Stimulated activated CD8-positive, alpha-beta memory T cell treated with anti-CD3 and anti-CD28 coated beads, Interleukin-2, amount 100 ng/mL, for 48 hours (primary cell): ENCODE measurements at places on chromosomes 5 and 9.
A peak's percentile ranks its signal among the peaks of the same experiment; 100 is the strongest.

- DNase-seq = no peak
Measured at GRCh38 chr9:22053178-22053577, 44.1 kb upstream of the CDKN2B start.

- DNase-seq = no peak
Measured at GRCh38 chr5:115875447-115875846, 33.7 kb downstream of the AP3S1 start.

GRCh38 chr5:157511651-157512644, 51.9 kb downstream of the NIPAL4 start:
- DNase-seq = no peak

GRCh38 chr5:169763376-169764017, 126.4 kb downstream of the DOCK2 start:
- no peak for DNase-seq

DNA sequence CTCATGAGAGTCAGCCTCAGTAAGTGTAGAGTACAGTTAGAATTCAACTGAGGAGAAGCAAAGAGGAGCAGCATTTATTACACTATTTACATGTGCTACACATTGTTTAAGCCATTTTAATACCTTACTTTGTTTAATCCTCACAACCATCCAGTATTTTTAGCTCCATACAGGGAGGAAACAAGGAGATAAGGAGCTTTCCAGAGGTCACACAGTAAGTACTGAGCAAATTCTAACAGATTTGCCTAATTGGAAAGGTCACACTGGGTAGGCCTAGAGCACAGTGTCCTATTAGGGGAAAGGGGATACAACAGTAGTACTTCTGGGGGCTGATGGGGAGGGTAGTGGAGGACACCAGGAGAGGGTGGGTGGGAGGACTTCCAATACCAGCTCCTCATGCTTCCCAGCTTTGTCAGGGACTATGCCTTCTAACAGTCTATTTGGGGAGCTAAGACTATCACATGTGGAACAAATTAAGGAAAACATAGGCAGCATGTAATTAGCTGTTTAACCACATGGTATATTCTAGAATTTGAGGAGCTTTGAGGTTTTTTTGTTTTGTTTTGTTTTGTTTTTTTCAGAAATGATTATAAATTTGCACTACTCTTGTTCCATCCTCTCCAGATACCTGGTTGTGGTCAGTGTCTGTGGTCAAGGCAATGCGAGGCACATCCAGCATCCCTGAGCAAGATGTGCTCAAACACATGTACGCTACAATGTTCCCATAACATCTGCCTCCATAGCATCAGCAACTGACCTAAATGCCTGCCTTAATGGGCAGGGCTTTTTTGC, 96.0 kb upstream of the SLC12A2 start:
- DNase-seq = no peak

- DNase-seq = no peak
Measured at GRCh38 chr5:99617335-99617734, 688.5 kb upstream of the CHD1 start.

DNA sequence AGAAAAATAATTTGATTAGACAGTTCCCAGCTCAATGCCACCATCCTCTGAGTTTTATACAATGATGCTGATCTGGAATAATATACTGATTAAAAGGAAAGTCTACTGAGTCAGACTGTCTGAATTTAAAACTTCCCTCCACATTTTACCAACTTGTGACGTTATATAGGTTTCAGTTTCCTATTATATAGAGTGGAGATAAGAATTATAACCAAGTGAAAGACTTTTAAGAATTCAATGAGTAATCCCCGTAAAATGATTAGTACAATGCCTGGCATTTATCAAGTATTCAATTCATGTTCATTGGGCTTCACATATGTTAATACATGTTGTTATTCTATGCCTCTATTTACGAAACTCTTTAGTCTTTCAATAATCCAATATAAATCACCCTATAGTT, 166.0 kb downstream of the CDH9 start:
- no peak for DNase-seq

GRCh38 chr9:5375091-5375490, 35.4 kb upstream of the RLN1 start:
- DNase-seq = peak; percentile 10

DNA sequence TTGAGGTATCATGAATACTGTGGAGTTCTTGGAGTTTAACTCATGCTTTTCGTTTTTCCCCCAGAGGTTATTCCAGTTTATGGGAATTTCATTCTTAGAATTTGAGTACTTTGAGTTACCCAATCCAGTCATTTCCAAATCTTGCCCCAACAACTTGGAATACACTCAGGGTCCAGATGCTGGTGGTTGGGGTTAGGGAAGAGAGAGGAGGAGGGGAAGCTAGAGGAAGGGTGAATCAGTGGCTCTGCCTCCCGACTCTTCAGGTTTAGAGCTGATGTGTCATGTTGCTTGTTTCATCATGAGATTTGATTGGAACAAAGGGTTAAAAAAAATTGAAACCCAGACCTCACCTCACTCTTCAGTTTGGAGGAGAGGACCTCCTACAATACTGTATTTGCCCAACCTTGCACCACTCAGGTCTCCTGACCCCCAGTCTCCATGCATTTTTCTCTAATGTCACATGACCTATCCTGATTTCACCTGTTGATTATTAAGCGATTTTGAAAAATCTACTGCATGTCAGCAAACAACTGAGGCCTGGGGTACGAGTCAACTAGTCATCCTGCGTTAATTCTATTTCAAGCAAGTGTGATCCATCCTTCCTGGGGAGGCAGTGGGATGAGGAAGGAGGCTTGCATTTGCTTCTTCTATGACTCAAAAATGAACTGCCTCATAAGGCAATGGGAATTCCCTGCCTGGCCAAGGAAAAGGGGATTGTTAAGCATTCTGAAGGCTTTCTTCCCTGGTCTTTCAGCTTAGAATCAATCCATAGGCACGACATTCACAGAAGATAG, 6.2 kb upstream of the SLC1A3 start:
- DNase-seq = no peak

- no peak for DNase-seq
Measured at GRCh38 chr5:92911293-92911692, 669.7 kb downstream of the NR2F1-AS1 start.

DNA sequence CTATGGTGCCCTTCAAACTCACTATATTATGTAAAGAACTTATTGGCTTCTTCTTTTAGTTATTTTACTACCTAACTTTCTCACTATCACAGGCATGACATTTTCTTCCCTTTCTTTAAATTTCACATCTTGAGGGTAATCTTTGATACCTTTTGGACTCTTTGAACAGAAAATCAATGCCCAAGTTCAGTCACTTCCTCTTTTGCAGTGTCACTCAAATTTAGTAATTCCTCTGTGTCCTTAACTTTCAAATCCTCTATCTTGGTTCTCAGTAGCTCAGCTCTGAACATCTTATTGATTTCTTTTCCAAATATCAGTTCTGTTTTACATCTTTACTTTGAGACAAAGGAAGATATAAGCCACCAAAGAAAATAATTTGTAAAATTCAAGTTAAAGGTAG, 25.5 kb downstream of the CNTLN start:
- DNase-seq = no peak

DNA sequence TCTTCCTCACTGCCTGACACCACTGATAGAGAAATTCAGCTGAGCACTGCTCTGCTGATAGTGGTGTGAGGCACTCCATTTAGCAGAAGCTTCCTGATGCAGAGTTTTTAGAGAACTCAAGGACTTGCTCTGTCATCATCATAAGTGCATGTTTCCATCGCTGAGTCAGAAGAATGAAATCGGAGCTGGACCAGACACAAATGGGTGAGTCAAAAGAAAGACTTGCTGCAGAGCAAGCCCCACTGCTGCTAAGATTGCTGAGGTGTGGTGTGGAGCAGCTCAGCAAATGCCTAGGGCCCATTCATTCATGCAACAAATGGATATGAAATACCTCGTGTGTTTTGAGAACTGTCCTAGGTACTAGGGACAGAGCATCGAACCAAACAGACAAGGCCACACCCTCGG, 410.2 kb upstream of the SLC30A5 start:
- DNase-seq = no peak

GRCh38 chr9:95005278-95006143, 279.0 kb downstream of the AOPEP start:
- DNase-seq = no peak

DNA sequence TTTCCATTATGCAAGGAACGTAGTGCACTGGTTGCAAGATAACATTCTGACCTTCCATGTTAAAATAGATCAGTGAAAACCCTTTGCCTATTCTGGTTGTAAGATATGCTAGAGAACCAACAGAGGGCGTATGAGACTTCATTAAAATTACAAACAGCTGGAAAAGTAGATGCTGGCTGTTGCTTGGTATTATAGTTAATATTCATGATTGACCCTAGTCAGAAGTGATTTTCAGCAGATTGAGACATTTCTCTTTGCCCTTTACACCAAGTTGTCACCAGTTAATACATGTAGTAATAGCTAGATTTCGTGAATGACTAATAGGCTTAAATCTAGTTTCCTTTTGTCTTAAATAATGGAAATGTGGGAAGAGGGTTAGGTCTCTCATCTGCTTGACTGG, 13.8 kb upstream of the FGF18 start:
- DNase-seq = no peak

GRCh38 chr5:126674145-126674544, 73.4 kb downstream of the PHAX start:
- no peak for DNase-seq

DNA sequence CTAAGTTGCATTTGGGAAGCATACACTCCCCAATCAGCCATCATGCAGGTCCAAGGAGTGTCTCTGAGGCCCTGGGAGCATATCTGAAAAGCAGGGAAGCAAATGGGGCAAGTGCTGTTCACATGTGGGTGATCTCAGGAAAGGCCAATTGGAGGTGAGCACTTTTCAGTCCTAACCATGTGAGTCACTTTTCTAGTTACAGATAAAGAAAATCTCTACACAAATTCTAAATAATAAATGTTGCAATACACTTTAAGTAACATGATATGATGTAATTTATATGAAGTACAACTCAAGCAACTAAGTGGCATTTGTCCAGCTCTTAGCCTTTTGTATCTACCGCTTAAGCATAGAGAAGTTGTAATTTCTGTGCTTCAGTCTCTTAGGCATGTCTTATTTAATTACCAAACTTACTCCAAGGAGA, 18.4 kb downstream of the ADAMTS16 start:
- no peak for DNase-seq

DNA sequence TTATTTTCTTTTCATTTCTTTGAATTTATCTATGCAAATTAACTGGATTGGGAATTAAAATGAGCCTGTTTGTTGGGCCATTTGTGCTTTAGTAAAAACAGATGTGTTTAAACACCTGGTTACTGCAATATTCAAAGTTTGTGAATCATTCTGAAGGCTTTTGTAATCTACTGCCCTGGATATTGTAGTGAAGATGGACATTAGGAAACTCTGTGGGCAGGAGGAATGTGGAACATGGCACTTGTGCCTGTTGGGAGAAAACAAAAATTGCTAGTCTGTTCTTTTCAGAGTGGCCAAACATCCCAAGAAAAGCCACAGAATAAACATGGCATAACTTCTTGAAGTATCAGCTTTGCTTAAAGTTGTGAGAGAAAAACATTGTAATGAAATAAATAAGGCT, 40.8 kb downstream of the CHSY3 start:
- DNase-seq = no peak

GRCh38 chr9:79685577-79685976, 113.8 kb downstream of the TLE4 start:
- DNase-seq = no peak

- DNase-seq = no peak
Measured at GRCh38 chr9:97064176-97064575, 25.2 kb upstream of the CTSV start.

- DNase-seq = no peak
Measured at GRCh38 chr5:111227801-111228200, 3.6 kb downstream of the CAMK4 start.

- DNase-seq = no peak
Measured at GRCh38 chr5:28402590-28403301, 1364.4 kb upstream of the CDH9 start.

GRCh38 chr9:17319864-17320263, 185.0 kb downstream of the CNTLN start:
- DNase-seq = no peak

- DNase-seq = peak; percentile 8
Measured at GRCh38 chr5:141914199-141914743, 9.4 kb upstream of the DELE1 start.

DNA sequence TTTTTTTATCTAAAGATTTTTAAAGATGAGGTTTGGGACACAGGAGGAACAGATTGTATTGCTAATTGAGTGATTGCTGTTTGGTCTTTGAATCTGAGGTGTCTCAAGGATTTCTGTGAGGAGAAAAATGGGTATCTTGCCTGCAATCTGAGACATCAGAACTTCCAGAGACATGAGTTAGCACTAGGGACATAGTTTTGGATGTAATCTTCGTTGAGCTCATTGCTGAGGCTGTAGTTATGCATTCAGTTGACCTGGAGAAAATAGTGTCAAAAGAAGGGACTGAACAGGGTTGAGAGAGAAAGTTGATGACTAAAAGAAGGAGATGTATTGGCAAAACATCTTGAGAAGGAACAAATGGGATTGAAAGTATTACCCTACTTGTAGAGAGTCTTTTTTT, 24.6 kb downstream of the C9orf85 start:
- no peak for DNase-seq

DNA sequence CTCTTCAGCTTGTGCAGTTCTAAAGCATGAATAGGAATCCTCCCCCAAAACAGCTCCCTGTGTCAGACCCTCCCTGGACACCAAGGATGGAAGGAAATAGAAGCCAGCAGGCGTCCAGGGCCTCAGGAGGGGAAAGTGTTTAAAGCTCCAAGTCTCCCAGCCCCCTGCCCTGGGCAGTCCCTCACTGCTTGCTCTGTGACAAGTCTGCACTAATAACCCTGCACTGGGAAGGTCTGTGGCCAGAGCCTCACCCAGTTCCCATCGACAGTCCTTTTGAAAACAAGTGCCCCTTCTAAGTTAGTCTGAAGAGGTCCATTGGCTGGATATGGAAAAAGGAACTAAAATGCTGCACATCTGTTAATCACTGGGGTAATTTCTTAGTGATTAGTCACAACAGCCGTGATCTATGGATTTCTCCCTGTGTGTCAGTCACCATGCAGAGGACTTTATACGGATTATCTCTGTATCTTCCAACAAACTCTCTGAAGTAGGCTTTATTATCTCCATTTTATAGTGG, 195.3 kb downstream of the FBXL7 start:
- DNase-seq = no peak

GRCh38 chr9:130143279-130143893, 28.8 kb upstream of the NCS1 start:
- DNase-seq = no peak

DNA sequence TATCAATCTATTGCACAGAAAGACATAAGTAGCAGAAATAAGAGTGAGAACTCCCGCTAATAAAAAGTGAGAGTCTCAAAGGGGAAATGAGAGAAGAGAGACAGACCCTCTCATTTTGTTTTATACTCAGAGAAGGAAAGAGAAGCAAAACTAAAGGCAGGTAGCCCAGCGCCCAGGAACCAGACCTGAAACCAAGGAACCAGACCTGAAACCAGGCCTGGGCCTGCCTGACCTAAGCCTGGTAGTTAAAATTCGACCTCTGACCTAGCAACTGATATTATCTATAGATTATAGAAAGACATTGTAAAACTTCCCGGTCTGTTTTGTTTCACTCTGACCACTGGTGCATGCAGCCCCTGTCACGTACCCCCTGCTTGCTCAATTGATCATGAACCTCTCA, 134.5 kb upstream of the SEMA6A start:
- no peak for DNase-seq

GRCh38 chr9:129254566-129255287, 76.7 kb upstream of the IER5L start:
- DNase-seq = no peak

GRCh38 chr5:98769210-98769958, 4.1 kb upstream of the RGMB start:
- DNase-seq = no peak

- DNase-seq = no peak
Measured at GRCh38 chr5:127550652-127551409, 33.4 kb downstream of the PRRC1 start.

- DNase-seq = no peak
Measured at GRCh38 chr9:99180199-99180598, 41.5 kb downstream of the ALG2 start.
